ENCODE measurements at places on chromosomes 7 and 10.

DNA sequence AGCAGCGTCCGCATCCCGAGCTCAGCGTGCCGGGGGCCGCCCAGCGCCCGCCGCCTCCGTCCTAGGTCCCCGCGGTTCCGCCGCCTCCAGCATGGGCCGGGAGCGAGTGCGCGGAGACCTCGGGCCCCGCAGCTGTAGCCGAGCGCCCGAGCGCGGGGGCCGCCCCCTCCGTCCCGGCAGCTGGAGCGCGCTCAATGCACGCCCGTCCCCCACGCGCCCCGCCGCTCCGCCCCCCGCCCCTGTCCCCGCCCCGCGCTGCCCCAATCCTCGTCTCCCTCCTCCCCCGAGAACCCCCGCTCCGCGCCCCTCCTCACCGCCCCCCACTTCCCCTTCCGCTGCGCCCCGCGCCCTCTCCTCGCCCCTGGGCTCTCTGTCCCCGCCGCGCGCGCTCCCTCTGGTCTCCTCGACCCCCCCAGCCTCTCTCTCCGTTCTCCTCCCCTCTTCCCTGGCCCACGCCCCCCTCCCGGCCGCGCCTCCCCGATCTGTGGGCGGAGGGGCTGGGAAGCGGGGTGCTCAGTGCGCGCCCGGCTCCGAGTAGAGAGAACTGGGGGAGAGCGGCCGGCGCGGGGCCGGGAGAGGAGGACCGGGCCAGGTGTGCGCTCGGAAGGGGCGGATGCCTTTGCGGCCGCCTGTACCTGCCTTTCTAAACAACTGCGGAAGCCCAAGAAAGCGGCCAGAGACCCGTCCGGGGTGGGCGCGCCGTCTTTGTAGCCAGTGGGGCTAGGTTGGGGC is at the start of gene VIPR2:
Gene VIPR2, minus strand, starts transcription at position 110 of the 732 bp plus-strand sequence. Its CDS starts 96 bp downstream, at position 14.
- DNase-seq, result no peak

- DNase-seq, result peak; percentile 18
Measured at GRCh38 chr7:78018641-78019446, 220.3 kb downstream of the PHTF2 start.

DNA sequence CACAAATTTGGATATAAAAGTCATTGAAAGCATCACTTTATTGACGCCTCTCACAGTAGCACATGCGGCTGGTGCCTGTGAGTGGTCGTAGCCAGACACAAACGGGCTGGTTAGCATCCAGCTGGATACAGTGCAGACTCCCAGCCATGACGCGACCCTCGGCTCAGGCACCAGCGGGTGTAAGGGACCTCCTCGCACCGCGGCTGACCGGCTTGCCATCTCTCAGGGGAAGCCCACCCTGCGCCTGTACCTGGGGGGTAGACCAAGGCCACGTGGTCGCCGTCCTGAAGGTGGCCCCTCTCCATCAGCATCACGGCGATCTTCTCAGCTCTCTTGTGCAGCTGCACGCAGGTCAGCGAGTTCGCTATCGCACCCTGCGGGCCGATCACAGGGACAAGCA is 213.8 kb downstream of the ZMYND11 start:
- DNase-seq, result no peak

- no peak for DNase-seq
Measured at GRCh38 chr7:15559416-15559928, 2.3 kb downstream of the AGMO start.

- no peak for DNase-seq
Measured at GRCh38 chr7:3234851-3235250, 66.2 kb upstream of the SDK1 start.

GRCh38 chr10:1610986-1611770 is 126.1 kb downstream of the ADARB2 start:
- no peak for DNase-seq

GRCh38 chr10:44458671-44459413 is 73.9 kb upstream of the CXCL12 start:
- DNase-seq, result no peak

GRCh38 chr7:135208102-135208793 is 3.1 kb downstream of the WDR91 start:
- DNase-seq, result no peak

GRCh38 chr10:9922126-9922870 is 1095.4 kb upstream of the CELF2 start:
- DNase-seq, result no peak

DNA sequence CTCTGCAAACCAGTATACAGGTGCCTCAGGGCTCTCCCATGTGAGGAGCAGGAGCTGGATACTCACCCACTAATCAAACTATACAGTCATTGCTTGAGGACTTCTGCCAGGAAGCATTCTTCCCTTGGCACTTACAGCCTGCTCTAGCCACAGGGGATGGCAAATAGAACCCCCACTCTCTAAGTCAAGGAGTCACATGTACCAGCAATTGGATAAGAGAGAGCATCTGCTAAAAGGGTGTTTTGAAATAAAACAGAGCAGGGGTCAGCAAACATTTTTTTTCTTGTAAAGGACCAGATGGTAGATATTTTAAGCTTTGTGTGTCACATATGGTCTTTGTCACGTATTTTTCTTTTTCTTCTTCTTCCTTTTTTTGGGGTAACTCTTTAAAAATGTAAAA is 865.2 kb upstream of the GHITM start:
- no peak for DNase-seq

- DNase-seq, result no peak
Measured at GRCh38 chr7:101924171-101924570, 106.7 kb downstream of the CUX1 start.

- DNase-seq, result no peak
Measured at GRCh38 chr10:44382131-44382858, 2.6 kb downstream of the CXCL12 start.

DNA sequence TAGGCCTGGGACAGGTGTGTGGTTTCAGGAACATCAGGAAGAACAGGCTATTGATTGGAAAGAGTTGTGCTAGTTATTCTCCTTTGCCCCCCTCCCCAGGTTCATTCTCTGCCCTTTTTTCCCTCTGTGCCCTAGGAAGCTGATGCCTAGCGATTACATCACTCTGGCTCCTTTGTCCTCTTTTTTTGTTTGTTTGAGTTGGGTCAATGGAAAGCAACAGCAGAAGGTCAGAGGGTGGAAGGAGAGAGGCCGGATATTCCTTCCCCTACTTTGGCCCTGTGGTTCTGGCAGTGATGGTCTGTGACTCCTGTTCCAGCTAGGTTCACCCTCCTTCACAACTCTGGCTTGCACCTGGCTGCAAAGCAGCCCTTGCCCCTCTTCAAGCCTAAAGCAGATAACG is 18.9 kb downstream of the LOXL4 start:
- DNase-seq, result no peak

DNA sequence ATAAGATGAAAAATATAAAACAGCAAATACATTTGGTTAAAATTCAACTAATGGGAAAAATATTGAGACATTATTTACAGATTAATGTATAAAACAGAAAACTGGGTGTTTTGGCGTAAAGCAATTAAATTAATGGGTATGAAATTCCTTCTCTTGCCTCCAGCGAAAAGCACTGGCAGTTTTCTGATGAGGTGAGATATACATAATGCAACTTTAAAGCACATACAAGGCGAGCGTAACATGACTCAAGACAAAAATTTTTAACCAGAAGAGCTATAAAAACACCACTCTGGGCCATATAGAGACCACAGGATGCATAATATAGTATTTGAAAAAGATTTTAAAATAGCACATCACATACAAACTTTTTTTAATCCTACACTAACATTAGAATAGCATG is 120.6 kb downstream of the ODAD2 start:
- no peak for DNase-seq

- no peak for DNase-seq
Measured at GRCh38 chr10:124176349-124177179, 83.2 kb upstream of the CHST15 start.

DNA sequence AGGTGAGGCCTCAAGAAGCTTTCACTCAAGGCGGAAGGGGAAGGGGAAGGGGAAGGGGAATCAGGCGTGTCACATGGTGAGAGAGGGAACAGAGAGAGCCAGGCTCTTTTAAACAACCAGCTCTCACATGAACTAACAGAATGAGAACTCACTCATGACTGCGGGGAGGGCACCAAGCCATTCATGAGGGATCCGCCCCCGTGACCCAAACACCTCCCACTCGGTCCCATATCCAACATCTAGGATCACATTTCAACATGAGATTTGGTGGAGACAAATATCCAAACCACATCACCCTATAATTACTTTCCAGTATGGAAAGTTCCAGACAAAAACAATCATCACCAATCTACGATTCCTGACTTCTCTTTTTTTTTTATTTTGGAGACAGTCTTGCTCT is 22.9 kb downstream of the HIP1 start:
- no peak for DNase-seq

DNA sequence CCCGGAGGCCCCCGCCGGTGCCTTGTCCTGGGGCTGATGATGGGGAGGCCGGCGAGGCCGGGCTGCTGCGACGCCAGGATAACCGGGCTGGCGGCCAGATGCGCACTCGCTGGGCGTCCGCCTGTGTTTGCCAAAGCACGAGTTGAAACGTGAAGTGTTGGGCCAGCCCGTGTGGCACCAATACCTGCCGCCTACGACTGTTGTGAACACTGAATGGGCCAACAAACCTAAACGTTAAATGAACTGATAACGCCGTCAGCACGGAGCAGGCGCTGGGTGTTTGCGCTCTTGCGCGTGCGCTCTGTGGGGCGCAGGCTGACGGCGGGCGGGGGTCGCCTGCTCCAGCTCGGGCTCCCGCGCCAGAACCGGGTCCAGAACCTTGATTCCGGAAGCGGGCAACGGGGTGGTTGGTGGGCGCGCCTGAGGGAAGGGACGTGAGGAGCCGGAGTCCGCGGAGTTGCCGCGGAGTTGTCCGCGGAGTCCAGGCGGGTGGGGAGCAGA is 658 bp downstream of the CYP2E1 start:
- DNase-seq, result no peak

- DNase-seq, result no peak
Measured at GRCh38 chr7:96080027-96080426, 241.9 kb downstream of the SLC25A13 start.

GRCh38 chr7:47739301-47739875 is 157.5 kb upstream of the TNS3 start:
- no peak for DNase-seq

GRCh38 chr10:3853547-3854303 is 68.7 kb upstream of the KLF6 start:
- no peak for DNase-seq

- DNase-seq, result no peak
Measured at GRCh38 chr7:116464375-116464774, 35.2 kb upstream of the CAV2 start.

DNA sequence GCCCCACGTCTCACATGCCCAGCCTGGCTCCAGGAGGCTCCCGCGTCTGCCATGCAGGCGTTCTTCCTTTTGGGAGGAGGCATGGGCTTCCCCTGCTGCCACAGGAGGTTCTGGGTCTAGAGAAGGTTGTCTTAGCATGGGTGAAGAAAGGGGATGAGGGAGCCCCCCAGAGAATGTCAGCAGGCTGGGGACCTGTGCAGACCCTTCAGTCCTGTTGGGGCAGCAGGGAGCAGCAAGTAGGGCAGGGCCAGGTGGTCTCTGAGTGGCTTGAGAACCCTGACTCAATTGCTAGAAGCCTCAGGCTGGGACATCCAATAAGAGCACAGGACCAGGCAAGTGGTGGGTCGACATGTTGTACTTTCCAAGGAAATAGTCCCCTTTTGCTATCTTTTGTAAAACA is 34.4 kb upstream of the ADCYAP1R1 start:
- DNase-seq, result no peak

- DNase-seq, result no peak
Measured at GRCh38 chr7:137732168-137732567, 114.6 kb downstream of the DGKI start.

DNA sequence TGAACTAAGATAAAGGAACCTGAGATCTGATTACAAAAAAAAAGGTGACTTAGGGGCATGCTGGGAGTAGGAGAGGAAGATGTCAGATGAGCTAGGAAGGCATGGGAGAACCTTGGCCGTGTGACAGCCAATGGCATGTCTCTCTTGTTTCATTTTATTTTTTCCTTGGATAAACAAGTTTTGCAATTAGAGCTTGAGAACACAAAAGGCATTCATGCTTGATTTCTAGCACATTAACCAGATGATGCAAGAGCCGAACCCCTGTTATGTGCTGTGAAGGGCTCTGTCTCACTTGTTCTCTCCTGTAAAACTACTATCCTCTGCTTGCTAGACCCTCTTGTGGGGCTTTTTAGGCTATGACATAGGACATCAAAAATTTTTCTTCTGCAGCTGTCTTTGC is 134.3 kb upstream of the ASAH2 start:
- DNase-seq, result no peak

DNA sequence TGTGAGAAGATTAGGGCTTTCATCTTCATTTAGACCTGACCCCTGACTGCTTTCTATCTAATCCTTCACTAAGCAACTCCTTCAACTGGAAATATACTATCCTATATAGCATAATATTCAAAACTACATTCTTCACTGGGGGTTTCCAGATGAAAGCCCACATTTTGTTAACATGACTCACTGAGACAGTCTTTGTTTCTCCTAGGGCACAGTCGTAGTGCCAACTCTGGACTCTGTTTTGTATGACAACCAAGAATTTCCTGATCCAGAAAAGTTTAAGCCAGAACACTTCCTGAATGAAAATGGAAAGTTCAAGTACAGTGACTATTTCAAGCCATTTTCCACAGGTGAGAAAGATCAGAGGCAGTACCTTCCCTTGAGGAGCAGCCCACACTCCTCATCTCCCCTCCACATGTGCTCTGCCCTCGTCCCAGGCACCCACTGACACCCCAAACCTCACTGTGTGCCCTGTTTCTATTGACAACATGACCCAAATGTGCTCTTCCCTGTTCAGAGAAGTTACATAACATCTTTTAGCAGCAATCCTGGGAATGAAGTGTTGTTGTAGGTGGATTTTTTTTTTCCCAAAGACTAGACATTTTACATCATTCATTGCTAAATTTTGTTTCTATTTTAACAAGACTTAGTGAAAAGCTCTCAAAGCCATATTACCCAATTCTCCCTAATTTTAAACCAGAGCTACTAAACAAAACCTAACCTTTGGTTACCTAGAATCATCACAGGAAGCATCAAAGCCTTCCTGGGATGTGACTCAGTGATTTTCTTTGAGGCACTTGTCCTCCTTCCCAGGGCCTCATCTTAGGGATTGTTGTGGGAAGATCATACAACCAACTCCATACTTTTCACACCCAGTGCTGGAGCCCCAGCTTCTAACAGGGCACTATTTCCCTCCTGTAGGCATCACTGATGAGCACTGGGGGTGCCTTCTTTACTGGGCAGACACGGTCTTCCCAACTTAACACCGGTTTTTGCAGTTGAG is 10.7 kb downstream of the CYP2E1 start:
- DNase-seq, result no peak

DNA sequence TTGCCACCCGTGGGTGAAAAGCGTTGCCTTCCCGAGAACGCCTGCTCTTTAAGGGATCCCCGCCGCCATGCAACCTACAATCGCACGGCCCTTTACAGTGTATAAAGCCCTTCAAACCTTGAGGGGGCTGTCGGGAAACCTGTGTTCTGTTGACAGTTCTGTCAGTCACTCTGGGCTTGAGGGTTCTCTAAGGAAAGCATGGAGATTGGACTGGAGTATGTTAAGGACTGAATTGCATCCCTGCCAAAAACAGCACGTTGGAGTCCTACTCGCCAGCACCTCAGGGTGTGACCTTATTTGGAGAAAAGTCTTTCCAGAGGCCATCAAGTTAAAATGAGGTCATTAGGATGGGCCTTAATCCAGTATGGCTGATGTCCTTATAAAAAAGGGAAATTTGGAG is 70.6 kb downstream of the PFKFB3 start:
- no peak for DNase-seq
